ENCODE measurements at places on chromosomes 5 and 9.

GRCh38 chr9:131736431-131736830, 3.4 kb downstream of the RAPGEF1 start:
- DNase-seq: peak; percentile 34

DNA sequence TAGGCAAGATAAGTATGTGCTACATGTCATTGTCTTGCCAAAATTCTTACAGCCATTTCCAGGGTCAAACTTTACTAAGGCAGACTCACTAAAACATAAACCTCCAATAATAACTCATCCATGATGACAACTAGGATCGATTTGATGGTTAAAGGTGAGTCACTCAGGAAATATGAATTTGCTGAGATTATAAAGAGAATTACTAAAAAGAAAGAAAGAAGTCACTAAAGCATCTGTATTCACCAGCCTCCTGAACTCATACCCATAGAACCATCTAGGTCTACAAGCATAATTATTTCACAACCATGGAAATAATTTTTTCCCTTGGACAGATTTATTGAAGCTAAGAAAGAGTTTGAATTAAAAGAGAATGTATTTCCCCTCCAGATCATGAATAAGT, 258.6 kb downstream of the TLE1 start:
- no peak for DNase-seq

- DNase-seq: no peak
Measured at GRCh38 chr9:92414566-92414965, 9.7 kb downstream of the OMD start.

DNA sequence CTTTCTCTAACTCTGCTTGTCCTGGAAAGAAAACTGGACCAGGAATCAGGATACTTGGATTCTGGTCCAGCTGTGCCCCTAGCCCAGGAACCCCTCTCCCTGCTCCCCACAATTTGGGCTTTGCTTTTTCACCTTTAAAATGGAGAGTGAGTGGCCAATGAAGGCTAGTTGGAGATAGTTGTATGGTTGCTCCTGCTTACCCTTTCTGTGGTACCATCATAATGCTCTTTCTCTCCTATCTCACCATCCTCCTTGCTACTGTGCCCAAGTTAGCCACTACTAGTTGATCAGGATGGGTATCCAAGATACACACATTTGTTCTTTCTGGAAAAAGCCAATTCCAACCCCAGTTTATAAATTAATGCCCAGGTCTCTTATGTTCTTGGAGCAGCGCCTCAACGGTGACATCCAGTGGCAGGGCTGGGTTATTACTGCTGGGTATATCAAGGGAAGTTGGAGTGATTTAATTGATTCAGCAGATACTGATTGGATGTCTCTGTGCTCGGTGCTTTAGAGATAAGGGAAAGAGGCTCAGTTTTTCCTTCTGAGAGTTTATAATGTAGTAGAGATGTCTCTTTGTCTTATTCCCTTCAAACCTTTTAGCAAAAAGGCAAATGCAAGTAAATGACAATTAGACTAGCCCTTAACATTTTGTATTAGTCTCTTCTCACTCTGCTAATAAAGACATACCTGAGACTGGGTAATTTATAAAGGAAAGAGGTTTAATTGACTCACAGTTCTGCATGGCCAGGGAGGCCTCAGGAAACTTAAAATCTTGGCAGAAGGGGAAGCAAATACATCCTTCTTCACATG, 38.5 kb downstream of the FAXDC2 start:
- peak; percentile 81 for DNase-seq

GRCh38 chr9:90830977-90831376, 29.4 kb downstream of the SYK start:
- no peak for DNase-seq

All from activated CD4-positive, alpha-beta T cell treated with anti-CD3 and anti-CD28 coated beads for 36 hours (primary cell).